ENCODE measurements at places on chromosomes 13 and 19. TPM values are rescaled to one million over a fixed set of nuclear protein-coding genes. Genes with fewer than 3 reads are reported as not detected.

- no peak for DNase-seq
Measured at GRCh38 chr13:63088226-63088625, 1672.6 kb upstream of the PCDH20 start.

DNA sequence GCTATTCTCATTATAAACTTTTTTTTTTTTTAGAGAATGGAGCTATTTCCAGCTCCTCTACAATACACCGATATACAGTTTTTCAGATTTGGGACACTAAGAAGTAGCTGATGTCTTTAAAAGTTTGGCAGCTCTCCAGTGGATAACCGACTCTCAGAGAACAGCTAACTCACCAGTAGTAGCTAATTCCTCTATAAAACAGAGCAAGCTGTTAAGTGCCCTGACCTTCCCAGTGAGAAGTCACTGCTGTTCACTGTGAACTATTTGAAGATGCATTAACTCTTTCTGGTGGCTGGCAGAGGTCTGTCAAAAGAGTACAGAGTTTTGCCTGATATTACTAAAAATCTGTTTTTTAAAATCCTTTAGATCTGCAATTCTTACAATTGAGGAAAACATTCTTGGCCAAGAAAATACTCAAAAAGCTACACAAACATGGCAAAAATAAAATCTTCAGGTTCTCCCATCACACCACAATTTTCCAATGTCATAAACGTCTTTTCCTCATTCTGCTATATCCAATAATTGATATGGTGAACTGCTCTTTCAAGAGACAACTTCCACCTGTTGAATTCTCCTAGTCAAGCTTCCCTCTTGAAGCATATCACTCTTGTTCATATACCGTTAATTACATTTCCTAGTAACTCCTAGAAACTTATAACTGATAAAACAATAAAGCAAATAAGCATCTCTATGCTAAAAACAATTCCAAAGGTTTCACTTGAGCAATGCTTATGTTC is 44.2 kb downstream of the TBC1D4 start:
- no peak for DNase-seq

The FGF21 gene
- 0.88 TPM for total RNA-seq

The GAPDHS gene
- not detected for total RNA-seq
